IPS DF 6.9 (cell line): ENCODE measurements at places on chromosomes 1 and 21.

DNA sequence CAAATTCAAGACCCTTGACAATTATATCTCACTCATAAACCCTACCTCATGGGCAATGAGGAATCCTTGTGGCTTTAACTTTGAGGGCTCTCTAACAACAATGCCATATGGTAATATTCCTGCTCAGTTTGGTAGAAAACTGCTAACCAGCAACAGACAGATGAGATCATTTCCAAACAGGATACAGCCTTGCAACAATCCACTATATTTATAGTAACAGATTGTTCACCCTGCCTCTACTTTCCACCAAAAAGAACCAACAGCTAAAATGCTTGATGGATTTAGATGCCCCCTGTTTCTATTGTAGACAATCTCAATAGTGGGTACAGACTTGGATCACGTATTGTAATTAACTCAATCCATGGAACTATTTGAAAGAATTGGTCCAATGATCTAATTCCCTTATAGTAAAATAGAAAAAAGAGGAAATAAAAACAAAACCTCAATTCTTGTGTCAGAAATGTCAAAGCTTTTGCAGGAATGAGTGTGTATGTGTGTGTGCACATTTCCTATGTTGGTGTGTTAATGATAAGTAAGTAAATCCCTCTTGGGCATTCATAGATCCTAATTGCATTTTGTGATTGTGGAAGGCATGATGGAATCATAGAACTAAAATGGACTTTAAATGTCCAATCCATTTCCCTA is 100.0 kb upstream of the EDEM3 start:
- DNase-seq: no peak

DNA sequence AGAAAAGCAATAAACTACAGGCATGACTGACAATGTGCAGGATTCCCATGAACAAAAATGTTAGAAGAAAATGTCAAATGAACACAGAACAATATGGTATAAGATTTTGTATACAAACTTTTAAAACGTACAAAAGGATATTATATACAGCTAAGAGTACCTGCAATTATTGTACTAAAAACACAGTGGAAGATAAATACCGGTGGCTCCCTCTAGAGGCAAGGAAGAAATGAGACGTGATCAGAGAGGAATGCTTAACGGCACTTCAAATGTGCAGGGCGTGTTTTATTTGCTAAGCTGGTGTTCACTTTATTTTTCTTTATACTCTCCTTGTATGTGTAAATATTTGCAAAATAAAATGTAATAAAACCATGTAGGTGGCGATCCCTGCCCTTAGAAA is 191.8 kb upstream of the SAMSN1 start:
- DNase-seq: no peak

DNA sequence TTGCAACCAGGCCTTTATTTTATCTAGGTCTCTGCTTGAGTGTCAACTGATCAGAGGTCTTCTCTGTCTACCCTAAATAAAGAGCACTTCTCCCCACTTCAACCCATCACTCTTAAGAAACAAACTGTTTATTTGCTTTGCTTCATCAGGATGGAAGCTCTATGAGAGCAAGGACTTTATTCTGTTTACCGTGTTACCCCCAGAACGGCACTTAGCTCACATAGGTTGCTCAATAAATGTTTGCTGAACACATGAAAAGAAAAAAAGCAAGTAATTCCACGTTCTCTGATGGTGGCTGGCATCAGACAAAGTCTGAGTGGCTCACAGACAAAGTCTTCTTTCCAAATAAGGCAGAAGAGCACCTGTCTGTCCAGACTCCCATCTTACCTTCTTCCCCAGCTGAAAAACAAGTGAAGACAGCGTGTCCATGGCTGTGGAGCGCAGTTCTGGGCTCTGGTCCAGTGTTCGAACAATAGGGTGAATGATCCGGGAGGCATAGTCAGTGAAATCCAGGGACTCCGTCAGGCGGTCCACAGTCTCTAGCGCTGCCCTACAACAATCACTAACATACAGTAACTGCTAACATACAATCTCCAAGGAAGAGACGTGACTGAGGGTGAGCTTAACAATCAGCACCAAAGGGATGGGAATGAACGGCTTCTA is 22.9 kb downstream of the ANGPTL7 start:
- no peak for DNase-seq

DNA sequence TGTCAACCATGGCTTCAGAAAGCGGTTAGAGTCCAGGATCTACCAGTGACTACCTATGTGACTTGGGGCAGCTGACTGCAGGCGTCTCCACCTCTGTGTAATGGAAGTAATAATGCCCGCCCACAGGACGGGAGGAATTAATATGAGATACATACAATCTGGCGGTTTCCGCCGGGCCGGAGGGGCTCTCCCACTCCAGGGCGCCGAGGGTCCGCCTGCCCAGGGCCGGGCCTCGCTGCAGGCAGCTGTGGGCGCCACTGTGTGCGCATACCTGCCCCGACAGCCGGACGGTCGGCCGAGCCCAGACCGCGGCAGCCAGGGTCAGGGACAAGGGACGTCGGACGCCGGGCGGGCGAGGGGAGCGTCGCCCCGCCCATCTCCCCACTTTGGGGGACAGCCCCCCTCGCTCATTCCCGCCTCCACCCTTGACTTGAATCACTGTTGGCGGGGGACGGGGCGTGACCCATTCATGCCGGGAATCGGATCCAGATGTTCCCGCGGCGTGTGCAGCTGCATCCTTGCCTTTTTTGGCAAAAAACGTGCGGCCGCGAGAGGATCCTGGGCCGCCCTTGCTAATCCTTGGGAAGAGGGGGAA is 6.0 kb upstream of the SF3A3 start:
- DNase-seq: no peak

GRCh38 chr1:181430015-181430885 is 53.1 kb upstream of the CACNA1E start:
- no peak for DNase-seq

DNA sequence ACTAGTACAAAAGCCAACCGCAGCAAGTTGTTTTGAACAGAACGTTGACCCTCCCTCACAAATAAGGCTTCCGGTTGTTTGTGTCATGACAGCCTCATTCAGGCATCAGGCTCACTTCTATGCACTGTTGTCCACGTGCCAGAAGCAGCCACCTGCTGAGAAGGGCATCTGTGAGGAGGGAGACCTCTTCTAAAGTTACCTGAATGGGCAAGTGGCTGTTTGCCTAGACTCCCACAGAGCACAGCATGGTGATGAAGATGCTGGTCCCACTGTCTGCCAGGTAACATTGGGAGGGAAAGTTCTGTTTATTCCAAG is 176.1 kb downstream of the CLIC6 start:
- no peak for DNase-seq
